ENCODE measurements at places on chromosomes 2 and 18.
A peak's percentile ranks its signal among the peaks of the same experiment; 100 is the strongest.

DNA sequence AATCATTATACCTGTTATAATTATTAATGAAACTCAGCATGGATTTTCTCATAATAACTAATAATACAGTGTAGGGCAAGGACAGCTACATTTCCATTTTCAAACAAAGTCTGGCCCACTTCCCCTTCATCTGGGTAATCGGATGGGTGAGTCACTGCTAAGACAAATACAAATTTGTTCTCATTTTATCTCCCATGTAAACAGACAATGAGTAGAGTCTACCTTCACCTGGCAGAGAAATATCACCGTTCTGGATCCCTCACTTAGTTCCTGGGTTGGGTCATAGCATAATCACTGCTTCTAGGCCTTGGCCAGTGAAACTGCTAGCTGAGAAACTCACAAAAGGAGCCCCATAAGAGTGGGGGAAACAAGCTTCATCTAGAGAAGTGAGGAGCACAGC lies 9.2 kb downstream of the CNTNAP5 start:
- no peak for DNase-seq

DNA sequence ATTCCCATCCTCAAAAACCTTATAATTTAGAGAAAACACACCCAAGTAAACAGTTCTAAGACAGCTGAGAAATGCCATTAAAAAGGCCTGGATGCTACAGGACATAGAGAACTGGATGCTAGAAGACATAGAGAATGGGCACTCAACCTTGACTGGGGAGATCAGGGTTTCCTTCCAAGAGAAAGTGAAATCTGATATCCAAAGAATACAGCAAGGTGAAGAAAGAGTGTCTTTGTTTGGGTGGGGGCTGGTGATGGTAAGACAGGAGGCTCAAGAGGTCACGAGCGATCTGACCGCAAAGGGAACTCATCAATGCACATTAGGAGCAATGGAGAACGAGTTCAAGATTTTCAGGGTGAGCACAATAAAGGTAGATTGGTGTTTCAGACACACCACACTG lies 31.6 kb downstream of the EPB41L3 start:
- peak; percentile 41 for DNase-seq

GRCh38 chr2:221267773-221268425 lies 304.2 kb downstream of the EPHA4 start:
- DNase-seq = peak; percentile 8

DNA sequence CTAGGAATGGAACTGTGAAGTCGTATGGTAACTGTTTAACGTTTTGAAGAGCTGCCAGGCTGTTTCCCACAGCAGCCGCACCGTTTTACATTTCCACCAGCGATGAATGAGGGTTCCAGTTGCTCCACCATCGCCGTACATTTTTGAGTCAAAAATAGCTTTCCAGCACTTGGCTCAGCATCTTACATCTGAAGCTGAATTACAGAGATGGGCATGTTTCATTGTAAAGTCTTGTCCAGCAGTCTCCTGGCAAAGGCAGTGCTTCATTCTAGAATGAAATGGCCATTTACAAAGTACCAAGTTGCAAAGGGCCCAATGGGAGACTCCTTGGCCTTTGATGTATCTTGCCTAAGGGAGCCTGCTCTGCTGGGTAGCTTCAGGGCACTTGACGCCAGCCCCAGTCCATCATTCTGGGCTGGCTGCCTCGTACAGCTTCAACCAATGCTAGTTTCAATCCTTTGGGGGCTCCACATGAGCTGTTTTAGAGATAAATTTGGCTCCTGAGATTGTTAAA lies 45.1 kb downstream of the ATIC start:
- no peak for DNase-seq

DNA sequence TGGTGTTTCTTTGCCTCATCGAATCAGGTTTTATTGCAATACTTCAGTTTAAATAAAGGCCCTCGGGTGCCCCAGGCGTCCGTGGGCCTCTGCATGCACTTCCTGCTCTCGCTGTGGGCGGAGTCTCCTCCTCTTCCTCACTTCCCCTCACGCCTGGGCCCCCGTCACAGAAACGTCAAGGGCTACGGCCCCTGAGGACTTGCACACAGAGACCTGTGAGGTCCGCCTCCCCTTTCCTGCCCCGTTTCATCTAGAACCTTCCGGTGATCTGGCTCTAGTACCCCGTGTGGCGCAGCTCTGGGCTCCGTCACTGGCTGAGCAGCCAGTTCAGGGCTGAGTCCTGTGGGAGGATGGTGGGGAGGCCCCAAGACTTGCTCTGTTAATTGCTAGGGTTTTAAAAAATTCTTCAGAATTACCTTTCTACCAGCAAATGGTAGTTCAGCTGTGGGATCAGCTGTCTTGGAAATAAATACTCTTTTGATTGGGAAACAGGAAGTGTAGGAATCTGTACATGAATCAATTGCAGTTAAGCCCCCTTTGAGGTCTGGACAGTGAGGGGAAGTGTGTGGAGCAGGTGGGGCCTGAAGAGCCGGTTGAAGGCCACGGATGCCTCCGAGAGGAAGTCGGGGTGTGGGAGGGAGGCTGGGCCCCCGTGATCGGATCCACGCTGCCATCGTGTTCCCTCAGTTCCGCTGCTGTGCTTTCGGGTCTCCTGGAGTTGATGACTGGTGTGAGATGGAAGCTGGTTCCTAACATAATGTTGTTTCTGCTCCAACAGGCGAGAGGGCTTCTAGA lies 10.2 kb downstream of the NFATC1 start:
- DNase-seq = no peak

GRCh38 chr2:74374509-74375205 lies 5.5 kb downstream of the DCTN1 start:
- peak; percentile 20 for DNase-seq

DNA sequence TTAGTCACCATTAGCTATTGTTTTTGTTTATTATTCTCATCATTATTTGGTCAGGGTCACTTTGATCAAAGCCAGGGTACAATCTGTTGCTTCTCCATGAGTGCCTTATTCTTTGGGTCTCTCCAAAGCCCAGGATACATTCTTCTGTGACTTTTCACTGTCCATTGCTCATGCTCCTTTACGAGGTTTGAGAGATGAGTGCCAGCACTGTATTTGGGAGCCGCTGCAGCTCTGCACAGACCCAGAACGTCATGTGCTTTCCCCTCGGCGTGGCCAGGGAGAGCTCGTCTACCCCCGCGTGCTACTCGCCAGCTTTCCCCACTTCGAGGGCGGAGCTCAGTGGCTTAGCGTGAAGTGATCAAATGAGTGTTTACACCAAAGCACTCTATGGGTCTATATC lies 123.7 kb downstream of the COL6A3 start:
- DNase-seq = no peak

DNA sequence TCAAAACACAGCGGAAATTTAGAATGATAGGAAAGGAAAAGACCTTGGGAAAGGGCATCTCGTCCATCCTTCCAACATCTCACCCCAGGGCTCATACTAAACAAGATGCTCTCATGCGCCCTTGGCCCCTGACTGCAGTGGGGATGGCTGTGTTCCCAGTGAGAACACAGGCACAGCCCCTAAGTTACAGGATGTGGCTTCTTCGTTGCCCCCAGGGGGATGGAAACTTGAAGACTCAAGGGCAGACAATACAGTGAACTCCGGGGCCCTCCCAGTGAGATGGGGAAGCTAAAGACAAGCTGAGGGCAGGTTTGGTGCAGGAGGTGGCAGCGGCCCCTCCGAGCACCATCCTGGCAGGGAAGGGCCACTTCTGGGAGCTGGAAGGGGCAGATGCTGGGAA lies 139.7 kb downstream of the INO80D start:
- DNase-seq = no peak

- no peak for DNase-seq
These were observed 879 bp upstream of the GALNT5 start for GRCh38 chr2:157256626-157257025.

- no peak for DNase-seq
These were observed 5.8 kb upstream of the ABCB11 start for GRCh38 chr2:169036736-169037440.

DNA sequence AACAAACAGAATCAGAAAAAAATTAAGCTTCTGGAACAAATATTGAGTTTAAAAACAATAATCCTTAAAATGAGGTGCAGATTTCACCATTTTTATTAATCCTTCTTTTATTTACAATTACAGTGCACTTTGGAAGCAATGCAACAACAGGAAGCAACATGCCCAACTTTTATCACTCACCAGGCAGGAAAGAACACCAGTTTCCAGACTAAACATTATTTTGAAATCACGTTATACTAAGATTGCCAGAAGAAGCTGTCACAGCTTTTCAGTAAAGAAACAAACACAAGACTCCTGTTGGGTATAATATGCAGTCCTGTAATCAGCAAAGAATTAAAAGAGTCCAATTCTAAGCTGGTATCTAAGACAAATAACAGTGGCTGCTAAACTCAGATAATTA lies 137.9 kb upstream of the ZC3H15 start:
- DNase-seq = no peak

GRCh38 chr2:96537734-96538486 lies 1.4 kb downstream of the ARID5A start:
- DNase-seq = no peak

DNA sequence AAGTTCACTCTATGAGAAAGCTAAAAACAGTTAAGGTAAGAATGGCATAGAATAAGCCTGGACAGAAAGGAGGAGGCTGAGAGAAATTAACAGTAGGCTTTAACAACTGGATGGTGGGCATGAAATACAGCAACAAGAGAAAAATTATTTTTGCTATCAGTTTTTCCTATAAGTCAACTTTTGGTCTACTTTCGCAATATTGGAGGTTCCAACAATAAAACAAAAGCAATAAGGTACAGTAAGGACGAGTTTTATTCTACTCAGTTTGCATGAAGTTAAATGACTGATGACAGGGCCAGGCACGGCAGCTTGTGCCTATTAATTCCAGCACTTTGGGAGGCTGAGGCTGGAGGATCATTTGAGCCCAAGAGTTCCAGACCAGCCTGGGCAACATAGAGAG lies 17.3 kb downstream of the RAB1A start:
- no peak for DNase-seq

- DNase-seq = no peak
These were observed 43.2 kb downstream of the ANKMY1 start for GRCh38 chr2:240514631-240515030.

DNA sequence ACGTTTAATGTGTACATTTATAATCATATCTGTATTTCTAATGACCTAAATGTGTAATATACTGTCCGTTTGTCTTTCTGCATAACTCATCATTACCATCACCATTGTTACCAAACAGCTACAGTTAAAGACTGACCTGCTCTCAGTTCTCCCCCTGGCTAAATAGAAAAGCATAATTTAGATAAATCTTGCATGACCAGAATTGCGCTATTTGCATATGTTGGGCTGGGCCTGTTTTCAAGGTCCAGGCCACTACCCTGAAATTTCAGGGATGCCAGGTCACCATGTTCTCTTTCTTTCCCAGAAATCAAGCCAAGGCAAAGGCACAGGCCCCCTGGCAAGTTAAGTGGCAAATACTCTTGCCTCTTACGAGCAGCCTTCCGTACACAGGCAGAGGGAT lies 78.4 kb downstream of the MARCHF4 start:
- no peak for DNase-seq

DNA sequence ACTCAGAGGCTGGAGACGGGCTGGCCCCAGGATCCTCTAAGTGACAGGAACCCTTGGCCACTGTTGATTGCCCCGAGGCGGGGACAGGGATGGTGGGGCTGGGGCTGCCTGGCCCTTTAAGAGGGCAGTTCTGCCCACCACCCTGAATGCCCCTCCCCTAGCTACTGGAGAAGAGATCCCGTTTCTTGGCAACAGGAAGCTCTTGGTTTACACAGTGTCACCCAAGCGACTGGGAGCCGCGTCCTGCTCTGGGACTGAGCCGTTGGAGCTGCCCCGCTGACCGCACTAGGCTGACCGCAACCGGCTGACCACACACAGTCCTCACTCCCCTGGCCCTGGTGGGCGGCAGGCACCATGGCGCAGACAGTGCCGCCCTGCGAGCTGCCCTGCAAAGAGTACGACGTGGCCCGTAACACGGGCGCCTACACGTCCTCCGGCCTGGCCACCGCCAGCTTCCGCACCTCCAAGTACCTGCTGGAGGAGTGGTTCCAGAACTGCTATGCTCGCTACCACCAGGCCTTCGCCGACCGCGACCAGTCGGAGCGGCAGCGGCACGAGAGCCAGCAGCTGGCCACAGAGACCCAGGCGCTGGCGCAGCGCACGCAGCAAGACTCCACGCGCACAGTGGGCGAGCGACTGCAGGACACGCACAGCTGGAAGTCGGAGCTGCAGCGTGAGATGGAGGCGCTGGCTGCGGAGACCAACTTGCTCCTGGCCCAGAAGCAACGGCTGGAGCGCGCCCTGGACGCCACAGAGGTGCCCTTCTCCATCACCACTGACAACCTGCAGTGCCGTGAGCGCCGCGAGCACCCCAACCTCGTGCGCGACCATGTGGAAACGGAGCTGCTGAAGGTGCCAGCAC lies at the start of gene TEKT4:
TSS of gene TEKT4 (plus strand) at position 205 of the 862 bp plus-strand sequence. CDS start at position 355, 150 bp downstream.
- DNase-seq = peak; percentile 61

DNA sequence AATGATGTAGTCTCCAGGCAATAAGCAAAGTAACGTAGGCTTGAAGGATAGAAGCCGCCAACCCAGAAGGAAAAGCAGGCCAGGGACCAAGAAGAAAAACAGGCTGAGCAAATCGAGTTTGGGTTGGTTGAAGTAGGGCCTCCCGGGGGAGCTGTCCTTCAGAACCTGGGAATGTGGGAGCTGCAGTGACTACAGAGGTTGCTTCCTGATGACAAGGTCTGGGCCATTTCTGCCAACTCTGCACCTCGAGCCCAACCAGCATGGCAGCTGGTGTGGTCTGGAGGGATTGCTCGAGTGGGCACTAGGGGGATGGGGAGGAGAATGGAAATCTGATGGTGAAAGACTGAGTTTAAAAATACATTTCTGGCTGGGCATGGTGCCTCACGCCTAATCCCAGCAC lies 14.1 kb downstream of the ACMSD start:
- DNase-seq = no peak
